NCI-H510A (cell line): ENCODE measurements at places on chromosomes 4 and X.

DNA sequence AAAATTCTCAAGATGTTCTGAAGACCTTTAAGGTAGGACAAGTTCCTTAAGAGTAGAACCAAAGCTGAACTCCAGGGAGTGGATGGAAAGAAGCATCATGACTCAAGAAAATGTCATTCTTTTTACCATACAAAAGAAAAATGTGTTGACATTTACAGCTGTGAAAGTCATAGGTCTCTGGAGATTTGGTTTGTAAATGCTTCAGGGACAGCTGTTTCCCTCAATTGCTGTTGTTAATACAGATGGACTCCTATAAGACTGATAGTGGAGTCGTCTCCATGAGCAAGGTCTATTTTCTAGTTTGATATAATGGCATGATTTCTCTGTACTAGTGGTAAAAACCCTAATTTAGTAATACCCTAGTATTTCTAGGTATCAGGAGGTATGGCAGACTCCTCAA is 101.7 kb downstream of the PHOX2B start:
- no peak for DNase-seq

GRCh38 chrX:40446921-40447320 is 133.8 kb upstream of the ATP6AP2 start:
- DNase-seq = no peak

- DNase-seq = no peak
Observed at GRCh38 chr4:84964995-84965552, 1.4 kb downstream of the WDFY3 start.

- DNase-seq = no peak
Observed at GRCh38 chr4:65535113-65535512, 135.2 kb downstream of the EPHA5 start.

DNA sequence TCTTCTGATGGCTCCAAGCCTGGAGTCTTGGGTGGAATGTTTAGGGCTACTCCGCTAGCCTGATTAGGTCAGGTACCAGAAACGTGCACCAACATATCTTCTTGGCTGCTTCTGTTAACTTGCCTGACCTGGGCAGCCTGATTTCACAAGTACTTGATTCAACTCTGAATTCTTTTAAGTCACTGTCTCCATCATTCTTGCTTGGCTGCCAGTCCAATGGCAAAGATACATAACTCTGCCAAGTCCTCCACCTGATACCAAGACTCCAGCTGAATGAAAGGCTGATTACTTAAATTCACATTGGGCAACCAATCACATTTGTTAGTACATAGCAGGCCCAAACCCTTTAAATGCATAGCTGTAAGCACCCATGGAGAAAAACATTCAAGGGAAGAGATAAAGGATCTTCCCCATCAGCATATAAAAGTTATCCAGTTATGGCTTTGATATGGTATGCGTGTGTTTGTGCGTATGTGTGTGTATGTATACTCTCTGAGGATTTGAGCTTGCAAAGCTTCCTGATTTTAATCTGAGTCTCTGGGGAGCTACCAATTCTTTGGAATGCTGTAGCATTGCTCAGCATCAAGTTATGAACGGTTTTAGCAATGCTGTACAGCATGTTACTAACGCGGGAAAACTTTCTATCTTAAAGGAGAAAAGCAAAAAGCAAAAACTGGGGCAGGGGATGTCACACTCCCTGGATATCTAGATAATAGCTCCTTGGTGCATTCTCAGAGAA is 917.2 kb downstream of the DMD start:
- DNase-seq = no peak

DNA sequence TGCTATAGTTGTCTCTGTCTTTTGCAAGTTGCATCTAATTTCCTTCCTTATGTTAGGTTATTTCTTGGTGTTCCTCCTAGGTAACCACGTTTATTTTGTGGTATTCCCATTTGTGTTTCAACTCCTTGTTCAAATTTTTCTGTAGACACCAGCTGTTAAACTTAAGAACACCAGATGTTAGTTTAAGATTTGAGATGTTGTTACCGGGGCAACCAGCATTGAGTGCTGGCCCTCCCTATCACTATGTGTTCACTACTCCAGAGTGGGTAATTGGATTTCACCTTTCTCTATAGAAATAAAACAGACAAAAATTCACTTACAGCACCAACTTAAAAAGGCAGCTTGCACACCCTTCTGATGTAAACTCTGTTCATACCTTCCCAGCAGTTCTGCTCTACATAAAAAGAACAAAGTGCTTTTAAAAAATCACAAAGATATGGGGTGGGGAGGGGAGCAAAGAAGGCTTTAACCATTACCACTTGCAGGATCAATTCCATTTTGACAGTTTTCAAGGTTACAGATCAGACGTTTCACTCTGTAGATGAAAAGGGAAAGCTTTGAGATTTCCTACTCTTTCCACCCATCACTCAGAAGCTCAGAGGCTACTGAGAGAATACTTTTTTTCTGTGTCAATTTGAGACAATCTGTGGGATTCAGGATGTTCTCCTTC is 82.9 kb downstream of the DKK2 start:
- no peak for DNase-seq

GRCh38 chr4:98804403-98804802 is 124.5 kb downstream of the EIF4E start:
- DNase-seq = no peak

DNA sequence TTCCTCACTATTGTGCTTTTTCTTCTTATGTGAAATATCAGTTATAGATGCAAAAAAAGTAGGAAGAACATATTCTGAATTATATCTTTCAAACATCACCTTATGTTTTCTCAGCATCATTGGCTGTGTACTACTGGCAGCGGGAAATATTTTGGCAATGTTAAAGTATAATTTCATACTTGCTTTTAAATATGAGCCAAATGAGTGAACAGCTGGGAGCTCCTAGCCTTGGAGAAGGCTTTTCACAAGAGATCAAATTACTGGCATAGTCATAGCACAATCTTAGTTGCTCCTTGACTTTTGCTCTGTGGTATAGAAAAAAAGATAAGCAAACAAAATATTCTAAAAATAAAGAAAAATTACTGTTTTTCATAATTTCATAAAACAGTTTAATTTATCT is 1575.8 kb upstream of the PABPC4L start:
- no peak for DNase-seq

DNA sequence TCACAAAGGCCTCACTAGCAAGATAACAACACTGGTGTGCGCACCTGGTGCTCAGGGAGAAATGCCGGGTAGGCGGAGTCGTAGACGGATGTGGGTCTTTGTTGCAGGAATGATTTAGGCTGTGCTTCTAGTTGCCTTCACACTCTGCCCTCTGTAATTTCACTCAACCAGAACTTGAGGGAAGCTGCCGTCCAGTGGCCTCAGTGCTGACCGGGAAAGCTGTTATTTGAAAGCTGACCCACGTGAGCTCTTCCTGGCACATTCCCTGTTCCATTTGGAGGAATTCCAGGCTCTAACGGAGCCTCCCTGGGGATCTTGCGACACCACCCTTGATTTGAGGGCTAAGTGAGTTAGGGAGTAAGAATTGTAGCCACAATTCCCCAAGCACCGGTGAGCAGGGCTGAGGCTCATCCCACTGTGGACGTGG is 15.9 kb downstream of the SH3TC1 start:
- DNase-seq = peak; percentile 39

DNA sequence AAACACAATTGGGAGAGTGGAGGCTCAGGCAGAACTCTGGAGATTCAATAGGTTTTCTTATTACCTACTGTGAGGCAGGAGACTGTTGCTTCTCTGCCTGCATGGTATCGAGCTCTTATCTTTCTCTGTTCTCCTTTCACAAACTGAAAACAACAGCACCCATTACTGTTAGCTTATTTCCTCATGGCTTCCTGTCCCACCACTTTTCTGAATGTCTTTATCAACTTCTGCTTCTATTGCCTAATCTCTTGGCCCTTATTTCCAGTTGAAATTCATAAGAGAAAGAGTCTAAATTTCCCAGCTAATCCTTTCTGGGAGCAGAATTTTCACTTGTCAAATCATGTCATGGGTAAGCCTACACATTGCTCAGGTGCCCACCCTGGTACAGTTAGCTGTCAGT is 46.8 kb upstream of the NDST3 start:
- no peak for DNase-seq

GRCh38 chr4:81378386-81378785 is 93.3 kb downstream of the RASGEF1B start:
- DNase-seq = no peak

GRCh38 chrX:15789979-15790768 is at the start of gene ZRSR2:
Gene ZRSR2, plus strand, starts transcription at chrX:15790484. Its CDS starts 12 bp downstream, at chrX:15790496.
- peak; percentile 79 for DNase-seq

GRCh38 chr4:163562496-163562895 is 68.0 kb downstream of the TMA16 start:
- DNase-seq = no peak

DNA sequence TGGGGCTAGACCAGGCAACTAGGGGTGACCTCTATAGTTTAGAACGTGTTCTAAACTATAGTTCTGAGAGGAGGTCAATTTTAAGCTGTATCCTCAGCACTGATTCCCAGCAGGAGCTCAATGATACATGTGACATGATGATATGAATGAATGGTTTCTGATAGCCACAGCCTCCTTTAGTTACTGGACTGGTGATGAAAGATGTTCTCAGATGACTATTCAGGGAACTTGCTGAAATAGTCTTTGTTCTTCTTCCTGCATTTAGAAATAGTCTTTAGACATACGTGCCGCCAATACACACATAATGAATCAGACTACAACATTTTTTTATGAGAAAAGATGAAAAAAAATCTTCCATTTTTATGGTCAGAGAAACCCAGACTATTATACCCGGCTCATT is 116.3 kb upstream of the TMEM150C start:
- no peak for DNase-seq

GRCh38 chr4:41211951-41212615 is 2.3 kb downstream of the APBB2 start:
- no peak for DNase-seq

GRCh38 chr4:186939226-186939625 is 215.6 kb upstream of the FAT1 start:
- no peak for DNase-seq

- no peak for DNase-seq
Observed at GRCh38 chr4:127686658-127687057, 43.5 kb upstream of the SLC25A31 start.

DNA sequence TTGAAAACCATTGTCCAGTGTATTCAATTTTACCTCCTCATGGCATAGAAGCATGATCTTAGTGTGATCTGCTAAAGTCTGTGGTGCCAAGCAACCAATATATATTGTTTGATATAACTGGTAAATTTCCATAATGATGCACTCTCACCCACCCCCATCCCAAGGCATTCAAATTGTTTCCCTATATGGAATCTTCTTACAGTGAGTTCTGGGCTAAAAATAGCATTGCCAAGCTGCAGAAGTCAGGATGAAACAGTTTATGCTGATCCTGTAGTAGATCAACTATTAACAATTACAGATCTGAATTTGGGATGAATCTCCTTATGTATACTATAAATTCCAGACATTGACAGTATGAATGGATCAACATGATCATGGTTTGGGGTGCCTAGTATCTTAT is 20.9 kb downstream of the FGF13 start:
- no peak for DNase-seq

- no peak for DNase-seq
Observed at GRCh38 chr4:121421594-121421993, 40.8 kb upstream of the QRFPR start.

DNA sequence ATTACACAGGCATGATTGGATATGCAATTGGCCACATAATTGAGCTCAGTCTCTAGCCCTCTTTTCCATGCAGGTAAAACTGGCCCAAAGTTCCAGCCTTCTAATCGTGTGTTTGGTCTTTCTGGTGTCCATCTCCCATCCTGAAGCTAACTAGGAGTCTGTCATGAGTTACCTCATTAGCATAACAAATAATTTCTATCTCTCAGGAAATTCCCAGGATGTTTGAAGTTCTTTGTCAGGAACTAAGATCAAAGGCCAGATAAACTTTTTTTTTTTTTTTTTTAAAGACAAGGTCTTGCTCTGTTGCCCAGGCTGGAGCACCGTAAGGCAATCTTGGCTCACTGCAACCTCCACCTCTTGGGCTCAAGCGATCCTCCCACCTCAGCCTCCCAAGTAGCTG is 15.8 kb downstream of the ATXN3L start:
- DNase-seq = no peak

DNA sequence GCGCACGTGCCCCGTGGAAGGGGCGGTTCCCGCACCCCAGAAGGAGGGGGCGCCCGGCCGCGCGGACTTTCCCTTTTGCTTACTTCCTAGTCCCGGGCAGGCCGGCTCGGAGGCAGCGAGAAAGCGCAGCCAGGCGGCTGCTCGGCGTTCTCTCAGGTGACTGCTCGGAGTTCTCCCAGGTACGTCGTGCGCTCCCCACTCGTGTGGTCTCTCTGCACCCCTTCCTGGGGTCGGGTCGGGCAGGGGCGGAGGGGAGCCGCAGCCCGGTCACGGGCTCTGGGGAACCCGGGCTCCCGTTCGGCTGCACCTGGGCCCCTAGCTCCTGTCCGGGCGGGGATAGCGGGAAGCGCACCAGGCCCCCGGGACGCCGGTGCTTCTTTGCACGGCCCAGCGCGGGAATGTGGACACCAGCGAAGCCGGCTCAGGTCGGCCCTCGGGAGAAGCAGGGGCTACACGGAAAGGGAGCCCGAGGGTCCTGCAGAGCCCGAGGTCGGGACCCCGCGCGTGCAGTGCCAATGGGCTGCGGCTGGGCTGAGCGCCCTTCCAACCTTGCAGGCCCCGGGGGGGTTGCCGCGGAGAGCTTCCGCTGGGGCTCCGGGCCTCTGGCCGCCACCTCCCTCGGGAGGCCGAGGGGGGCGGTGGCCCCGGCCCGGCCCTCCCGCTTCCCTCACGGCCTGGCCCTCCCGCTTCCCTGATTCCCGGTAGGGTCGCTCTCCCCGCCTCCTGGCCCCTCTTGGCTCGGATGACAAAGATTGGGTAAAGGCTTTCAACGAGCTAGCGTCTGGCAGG is at the start of gene TLR2:
TSS of gene TLR2 (plus strand) at position 99 of the 789 bp plus-strand sequence. CDS start 18,628 bp downstream, outside the sequence.
- peak; percentile 4 for DNase-seq

DNA sequence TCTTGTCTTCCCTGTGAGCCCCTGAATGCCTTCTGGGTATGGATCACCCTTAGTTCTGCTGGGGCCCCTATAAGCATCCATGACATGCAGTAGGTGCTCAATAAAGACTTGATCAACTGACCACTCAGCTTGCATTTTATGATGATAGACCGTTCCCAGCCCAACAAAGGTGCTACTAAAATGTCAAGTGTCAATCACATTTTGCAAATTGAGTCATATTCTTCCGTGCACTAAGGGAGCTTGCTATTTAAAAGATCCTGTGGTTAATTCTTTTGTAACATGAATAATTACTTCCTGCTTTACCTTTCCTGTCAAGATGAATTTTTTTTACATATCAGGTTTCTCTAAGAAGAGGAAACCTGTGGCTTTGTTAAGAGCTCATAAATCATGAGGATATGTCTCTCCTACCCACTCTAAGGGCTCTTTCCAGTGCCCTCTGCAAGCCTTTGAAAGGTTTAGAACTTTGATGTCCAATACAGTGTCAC is 47.6 kb downstream of the SH3KBP1 start:
- DNase-seq = peak; percentile 50

GRCh38 chrX:3791449-3791848 is 78.0 kb upstream of the PRKX start:
- DNase-seq = no peak

- DNase-seq = peak; percentile 29
Observed at GRCh38 chrX:133859336-133859735, 126.1 kb downstream of the GPC3 start.

GRCh38 chr4:74473155-74473811 is 28.3 kb downstream of the AREG start:
- DNase-seq = no peak
